Activated CD4-positive, alpha-beta T cell treated with anti-CD3 and anti-CD28 coated beads, Interleukin-2, amount 10 ng/mL, durations not matched to agents 24 days and 14 days (primary cell): ENCODE measurements at places on chromosomes 6 and 20. TPM values are rescaled to one million over a fixed set of nuclear protein-coding genes. Genes with fewer than 3 reads are reported as not detected.

DNA sequence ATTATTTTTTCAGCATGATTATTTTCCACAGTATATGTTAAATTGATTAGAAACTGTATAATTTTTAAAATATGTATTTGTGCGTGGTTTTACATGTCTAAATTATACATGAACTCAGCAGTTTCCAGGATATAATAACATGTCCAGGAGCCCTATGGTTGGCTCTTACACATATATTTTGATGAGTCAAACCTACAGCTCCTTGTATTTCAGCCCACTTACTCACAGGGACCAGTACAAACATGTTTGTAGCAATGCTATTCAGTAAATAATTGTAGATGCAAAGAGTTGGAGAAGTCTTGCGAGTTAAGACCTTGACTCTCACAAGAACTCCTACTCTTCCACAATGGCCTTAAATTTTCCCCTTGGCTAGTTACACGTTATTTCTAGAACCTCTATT, 107.2 kb upstream of the SASH1 start:
- no peak for DNase-seq
- no peaks in the 10 kb centered on the region for H3K36me3 ChIP-seq
- no peak overlapping the region for H3K27ac ChIP-seq
- no peak overlapping the region for H3K4me3 ChIP-seq

The SPAG4 gene
- total RNA-seq, result 3.5 and 5.2 TPM in 2 replicates

The OR2B6 gene
- total RNA-seq, result not detected in 2 replicates

- no peak overlapping the region for H3K27ac ChIP-seq
- DNase-seq, result no peak
- H3K4me1 ChIP-seq, result peaks cover 13% of the 10 kb centered on the region
- no peaks in the 10 kb centered on the region for H3K27me3 ChIP-seq
- H3K4me3 ChIP-seq, result no peak overlapping the region
Observed at GRCh38 chr6:166587631-166588413, 1.3 kb upstream of the RAMACL start.

GRCh38 chr6:127855542-127856159, 45.2 kb downstream of the THEMIS start:
- H3K4me1 ChIP-seq, result peaks cover 37% of the 10 kb centered on the region
- DNase-seq, result peak; percentile 79
- no peaks in the 10 kb centered on the region for H3K27me3 ChIP-seq
- H3K27ac ChIP-seq, result peak overlapping the region; percentile 42
- H3K36me3 ChIP-seq, result peaks cover 47% of the 10 kb centered on the region
